ENCODE measurements at places on chromosomes 16 and 17.

DNA sequence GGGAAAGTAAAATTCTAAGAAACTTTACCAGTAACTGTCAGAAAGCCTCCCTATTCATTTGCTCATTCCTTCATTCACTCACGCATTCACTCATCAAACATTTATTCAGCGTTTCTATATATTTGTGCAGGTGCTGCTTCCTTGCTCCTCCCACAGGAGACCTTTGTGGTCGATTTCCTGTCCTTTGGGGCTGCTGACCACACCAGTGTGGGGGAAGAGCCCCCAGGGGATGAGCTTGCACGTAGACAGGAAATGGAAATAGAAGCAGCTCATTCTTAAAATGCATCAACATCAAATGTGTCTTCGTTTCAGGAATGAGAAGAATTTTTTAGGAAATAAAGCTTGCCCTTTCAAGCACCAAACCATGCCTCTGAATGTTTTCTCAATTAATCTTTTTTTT, 9.6 kb downstream of the PIK3R6 start:
- peak; percentile 87 for DNase-seq

DNA sequence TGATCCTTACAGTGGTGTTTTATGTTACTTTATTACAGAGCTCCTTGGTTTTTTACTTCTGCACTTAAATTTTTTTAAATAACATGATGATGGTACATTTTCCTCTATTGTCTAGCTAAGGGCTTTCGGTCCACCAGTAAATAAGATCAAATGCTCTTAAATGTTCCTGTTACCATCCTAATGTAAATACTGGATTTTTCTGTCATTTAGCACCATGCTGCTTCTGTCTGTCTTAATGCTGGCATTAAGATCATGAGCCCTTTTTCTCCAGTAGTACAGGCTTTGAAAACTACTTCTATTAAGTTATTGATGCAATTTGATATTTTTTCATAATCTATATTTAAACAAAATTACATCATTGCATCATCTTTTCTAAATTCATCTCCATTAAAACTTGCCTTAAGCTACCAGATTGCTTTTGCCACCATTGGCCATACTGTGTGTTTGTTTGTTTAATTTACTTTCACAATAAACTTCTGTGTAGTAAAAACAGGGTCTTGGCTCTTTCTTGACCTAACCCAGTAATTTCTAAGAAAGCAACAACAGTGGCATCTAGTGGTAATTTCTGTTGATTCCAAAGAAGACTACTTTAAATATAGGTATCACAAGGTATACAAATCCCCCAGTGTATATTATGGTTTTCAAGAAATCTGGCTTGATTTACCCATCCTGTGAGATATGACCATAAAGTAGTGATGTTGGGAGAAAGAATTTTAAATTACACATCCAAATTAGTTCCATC, 9.0 kb upstream of the PHAF1 start:
- DNase-seq = no peak

DNA sequence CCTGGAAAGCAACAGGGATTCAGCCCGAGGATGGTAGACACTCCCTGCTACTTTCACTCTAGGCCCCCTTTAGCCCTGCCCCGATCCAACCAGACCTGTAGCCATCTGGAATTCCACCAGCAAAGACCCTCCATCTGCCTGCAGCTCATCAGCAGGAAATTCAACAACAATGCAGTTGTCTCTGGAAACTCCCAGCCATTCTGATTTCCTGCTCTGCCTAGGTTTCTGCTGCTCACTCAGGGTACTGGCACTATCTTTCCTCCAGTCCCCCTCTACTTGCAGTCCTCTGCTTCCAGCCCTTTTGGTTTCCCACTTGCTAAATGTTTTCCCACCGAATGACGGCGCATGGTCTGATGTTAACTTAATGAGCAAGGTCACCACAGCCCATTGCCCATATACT, 2.7 kb upstream of the SP6 start:
- DNase-seq = no peak

DNA sequence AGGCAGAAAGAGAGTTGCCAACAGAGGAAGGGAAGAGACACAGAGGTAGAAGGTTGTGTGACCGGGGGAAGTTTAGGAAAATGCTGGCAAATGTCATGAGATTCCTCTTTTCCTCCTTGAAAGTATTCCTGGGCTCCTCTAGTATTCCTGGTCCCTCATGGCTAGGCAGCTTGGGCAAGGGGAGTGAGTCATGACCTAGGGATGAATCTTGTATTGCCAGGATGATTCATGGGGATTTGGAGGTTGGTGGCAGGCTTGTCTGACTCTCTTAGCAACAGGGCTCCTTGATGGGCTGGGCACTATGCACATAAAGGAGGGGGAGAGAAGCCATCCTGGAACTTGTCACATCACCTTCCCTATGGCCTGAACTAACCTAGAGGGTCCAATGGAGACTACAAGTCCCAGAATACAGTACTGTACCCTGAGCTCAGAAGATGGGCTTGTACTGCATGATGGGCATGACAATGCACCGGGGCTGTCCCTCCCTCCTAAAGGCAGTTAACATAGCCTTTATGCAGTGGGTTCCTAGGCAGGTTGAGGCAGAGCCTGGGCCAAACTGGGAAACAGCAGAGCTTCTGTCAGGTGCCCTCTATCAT, 2.1 kb upstream of the SEZ6 start:
- peak; percentile 17 for DNase-seq

DNA sequence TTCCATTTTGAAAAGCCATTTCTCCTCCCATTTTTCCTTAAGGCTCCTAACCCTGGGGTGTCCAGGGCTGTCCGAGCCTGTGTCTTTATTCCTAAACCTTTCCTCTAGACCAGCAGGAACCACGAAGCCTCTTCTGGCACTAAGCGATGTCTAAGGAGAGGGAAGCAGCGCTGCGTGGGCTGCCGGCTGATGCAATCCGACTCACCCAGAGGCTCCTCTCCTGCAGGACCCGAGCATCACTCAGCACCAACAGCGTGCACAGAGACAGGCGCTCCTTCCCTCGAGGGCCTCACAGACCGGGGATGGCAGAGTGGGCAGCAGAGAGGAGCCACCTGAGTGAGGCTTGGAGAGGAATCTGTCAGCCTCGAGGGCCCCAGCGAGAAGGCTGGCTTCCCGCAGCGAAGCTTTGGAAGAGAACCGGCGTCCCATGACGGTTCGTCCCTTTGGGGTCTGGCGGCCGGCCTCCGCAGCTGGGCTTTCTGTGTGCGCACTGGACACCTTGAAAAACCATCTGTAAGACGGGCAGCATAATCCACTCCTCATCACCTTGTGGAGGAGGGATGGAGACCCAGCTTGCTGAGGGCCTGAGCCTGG, 174.3 kb downstream of the FOXL1 start:
- no peak for DNase-seq

GRCh38 chr17:77072670-77073069, 68.1 kb upstream of the SEC14L1 start:
- DNase-seq = no peak

GRCh38 chr16:59148769-59149155, 414.6 kb upstream of the GOT2 start:
- peak; percentile 67 for DNase-seq

- peak; percentile 35 for DNase-seq
Observed at GRCh38 chr17:81959362-81960129, 1.4 kb downstream of the NOTUM start.

DNA sequence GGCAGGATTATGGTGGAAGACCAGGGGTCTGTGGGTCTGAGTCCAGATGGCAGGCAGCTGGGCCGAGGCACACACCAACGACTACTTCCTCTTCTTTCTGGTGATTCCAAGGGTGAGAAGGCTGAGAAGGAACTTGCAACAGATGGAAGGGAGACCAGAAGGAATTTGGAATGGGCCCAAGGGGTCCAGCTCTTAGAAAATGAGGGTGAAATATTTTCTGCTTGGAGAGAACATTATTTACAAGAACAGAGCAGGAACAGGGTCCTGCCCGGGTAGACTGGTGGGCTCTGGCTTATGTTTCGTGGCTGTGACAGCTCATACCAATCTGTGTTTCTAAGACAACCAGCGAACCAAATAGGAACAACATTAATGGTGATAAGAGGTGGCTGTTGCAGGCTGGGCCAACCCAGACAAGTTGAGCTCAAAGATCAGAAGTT, 36.6 kb downstream of the CCDC42 start:
- DNase-seq = no peak

GRCh38 chr17:33371377-33371776, 78.3 kb upstream of the ASIC2 start:
- no peak for DNase-seq

GRCh38 chr17:76881408-76881807, 13.2 kb downstream of the MGAT5B start:
- no peak for DNase-seq

- peak; percentile 48 for DNase-seq
Observed at GRCh38 chr16:64969221-64969620, 152.6 kb downstream of the CDH11 start.

DNA sequence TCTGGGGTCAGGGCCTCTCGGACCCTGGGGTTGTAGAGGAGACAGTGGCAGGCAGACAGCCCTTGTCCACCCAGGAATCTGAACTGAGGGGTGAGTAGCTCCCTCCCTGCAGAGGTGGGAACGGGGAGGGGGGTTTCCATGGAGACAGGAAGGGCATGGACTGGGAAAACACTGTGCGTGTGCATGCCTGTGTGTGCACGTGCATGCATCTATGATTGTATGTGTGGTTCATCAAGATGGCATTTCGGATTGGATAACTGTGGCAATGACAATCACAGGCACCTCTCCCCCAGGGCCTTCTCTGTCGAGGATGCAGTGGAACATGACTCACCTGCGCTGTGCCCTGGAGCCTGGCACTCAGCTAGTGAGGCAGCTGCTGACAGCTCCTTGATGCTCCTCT, 6.1 kb upstream of the CD300C start:
- peak; percentile 3 for DNase-seq

DNA sequence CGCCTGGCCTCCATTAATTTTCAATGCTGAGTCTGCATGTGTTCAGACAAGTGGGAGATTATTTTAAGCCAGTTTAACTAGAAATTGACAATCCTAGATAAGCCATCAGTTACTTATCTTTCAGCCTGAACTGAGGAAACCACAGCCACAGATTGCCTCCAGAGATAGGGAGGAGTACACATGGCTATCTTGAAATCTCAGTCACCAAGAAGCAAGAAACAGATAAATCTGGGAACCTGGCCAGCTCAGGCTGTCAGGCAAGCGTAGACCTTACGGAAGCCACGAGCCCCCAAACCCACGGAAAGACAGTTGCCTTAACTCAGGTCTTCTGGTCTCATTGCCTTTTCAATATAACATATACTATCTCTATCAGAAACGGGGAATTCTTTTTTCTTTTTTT, 2.0 kb upstream of the GLG1 start:
- DNase-seq = no peak

DNA sequence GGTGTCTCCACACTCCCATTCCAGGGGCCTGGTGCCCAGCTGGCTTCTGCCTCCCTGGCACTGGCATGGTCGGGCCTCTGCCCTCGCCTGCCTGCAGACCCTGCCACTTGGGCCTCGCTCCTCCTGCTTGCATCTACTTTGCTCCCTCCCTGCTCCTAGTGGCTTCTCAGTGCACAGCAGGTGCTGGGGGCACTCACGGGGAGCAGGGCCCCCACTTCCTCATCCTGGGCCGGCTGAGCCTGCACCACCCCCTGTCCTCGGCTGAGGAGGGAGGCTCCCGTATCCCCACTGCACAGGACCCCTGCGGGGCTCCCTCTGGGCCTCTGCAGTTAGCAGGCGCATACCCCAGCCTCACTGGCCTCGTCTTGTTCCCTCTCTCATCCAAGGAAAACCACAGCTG, 35.2 kb downstream of the CIBAR2 start:
- DNase-seq = no peak

DNA sequence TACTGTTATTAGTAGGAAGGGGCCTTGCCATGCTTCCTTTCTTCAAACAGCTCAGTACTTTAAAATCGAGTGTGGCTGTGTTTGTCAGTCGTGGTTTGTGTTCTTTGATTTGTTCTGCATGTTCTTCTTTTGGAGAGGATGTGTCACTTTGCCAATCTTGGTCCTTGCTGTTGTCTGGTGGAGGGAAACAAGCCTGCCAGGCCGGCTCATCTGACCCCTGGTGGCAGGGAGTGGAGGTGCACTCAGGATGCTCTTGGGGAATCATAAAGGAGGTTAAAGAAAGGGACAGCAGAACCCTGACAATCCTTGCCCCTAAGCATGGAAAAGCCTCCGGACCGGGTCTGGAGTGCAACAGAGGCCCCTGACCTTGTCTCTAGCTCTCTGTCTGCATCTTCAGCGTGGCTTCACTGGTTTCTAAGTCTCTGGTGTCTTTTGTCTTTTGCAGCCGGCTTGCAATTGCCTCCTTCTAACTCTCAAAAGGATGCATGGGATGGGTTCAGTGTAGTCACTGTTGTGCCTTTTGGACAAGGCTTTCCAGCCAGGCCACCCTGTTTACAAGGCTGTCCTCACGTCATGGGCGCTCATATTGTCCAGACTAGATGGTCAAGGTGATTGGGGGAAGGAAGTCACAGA, 135.8 kb downstream of the WWOX start:
- DNase-seq = peak; percentile 64

DNA sequence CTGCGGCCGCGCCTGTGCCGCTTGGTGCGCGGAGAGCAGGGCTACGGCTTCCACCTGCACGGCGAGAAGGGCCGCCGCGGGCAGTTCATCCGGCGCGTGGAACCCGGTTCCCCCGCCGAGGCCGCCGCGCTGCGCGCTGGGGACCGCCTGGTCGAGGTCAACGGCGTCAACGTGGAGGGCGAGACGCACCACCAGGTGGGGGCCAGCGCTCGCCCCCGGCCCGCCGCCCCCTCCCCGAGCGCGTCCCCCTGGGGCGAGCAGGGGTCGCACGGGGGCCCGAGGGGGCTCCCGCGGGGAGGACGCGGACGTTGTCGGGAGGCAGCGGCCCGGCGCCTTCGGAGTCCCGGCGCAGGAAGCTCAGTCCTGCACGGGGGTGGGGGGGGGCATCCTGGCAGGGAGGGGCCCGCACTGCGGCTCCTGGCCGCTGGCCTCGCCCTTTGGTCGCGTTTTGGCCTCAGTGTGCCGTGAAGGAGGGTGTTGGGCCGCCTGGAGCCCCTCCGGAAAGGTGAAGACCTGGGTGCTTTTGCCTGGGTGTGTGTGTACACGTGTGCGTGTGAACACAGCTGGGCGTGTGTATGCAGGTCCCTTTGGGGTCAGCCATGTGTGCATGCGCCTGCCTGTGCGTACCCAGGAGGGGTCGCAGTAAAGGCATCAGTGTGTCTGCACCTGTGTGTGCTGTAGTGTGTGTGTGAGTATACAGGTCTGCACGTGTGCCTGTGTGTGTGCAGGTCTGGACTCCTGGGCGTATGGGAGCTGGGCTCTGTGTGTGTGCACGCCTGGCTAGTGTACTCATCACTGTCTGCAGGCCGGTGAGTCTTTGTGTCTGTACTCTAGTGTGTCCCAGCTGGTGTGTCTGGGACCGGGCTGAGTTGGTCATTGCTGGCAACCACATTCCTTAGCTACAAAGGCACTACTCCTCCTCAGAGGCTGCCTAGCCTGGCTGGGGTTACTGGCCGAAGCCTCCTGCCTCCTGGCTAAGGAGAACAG, 615 bp downstream of the NHERF2 start:
- DNase-seq = peak; percentile 48

DNA sequence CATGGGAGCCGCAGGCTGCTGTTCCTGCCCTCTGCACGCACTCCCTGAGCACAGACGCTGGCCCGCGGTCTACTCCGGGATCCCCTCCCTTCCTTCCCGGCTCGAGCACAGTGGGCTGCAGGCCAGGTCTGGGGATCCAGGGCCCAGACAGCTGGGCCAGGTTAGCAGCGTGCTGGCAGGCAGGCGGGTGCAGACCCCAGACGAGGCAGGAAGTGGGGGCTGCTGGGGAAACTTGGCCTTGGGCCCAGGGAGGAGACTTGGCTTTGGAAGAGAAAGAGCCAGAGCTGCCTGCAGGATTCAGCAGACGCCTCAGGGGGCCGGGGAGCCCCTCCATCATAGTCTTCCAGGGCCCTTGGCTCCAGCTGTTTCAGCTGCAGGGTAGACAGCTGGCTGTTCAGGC, 30.2 kb upstream of the ABCC3 start:
- peak; percentile 38 for DNase-seq
